ENCODE measurements at places on chromosomes 5 and 9. TPM values are rescaled to one million over a fixed set of nuclear protein-coding genes. Genes with fewer than 3 reads are reported as not detected.

The MARCOL gene
- not detected for polyA plus RNA-seq

The CDH6 gene
- 90.0 TPM for polyA plus RNA-seq

The CNTNAP3B gene
- polyA plus RNA-seq, result 12.1 TPM

The MUSK gene
- 0.04 TPM for polyA plus RNA-seq

The NRG2 gene
- polyA plus RNA-seq, result 1.8 TPM

The C9orf153 gene
- polyA plus RNA-seq, result 0.13 TPM

The IFNK gene
- polyA plus RNA-seq, result not detected

The PCDHB3 gene
- 4.7 TPM for polyA plus RNA-seq
